ENCODE measurements at places on chromosomes 16 and 17. TPM values are rescaled to one million over a fixed set of nuclear protein-coding genes. Genes with fewer than 3 reads are reported as not detected.

PSME3 gene
- total RNA-seq, result 175 TPM

HAP1 gene
- total RNA-seq, result 1.6 TPM

FOXL1 gene
- total RNA-seq, result 0.09 TPM

- H3K4me3 ChIP-seq, result no peak overlapping the region
- H3K27me3 ChIP-seq, result no peaks in the 10 kb centered on the region
Measured at GRCh38 chr17:42407289-42407836, 15.7 kb downstream of the CAVIN1 start.

GRCh38 chr17:59355030-59355701 is 23.7 kb downstream of the YPEL2 start:
- no peaks in the 10 kb centered on the region for H3K27me3 ChIP-seq
- peaks cover 56% of the 10 kb centered on the region for H3K4me1 ChIP-seq
- H3K27ac ChIP-seq, result peak overlapping the region; percentile 17
- DNase-seq, result no peak
- H3K4me3 ChIP-seq, result peak overlapping the region; percentile 11

DNA sequence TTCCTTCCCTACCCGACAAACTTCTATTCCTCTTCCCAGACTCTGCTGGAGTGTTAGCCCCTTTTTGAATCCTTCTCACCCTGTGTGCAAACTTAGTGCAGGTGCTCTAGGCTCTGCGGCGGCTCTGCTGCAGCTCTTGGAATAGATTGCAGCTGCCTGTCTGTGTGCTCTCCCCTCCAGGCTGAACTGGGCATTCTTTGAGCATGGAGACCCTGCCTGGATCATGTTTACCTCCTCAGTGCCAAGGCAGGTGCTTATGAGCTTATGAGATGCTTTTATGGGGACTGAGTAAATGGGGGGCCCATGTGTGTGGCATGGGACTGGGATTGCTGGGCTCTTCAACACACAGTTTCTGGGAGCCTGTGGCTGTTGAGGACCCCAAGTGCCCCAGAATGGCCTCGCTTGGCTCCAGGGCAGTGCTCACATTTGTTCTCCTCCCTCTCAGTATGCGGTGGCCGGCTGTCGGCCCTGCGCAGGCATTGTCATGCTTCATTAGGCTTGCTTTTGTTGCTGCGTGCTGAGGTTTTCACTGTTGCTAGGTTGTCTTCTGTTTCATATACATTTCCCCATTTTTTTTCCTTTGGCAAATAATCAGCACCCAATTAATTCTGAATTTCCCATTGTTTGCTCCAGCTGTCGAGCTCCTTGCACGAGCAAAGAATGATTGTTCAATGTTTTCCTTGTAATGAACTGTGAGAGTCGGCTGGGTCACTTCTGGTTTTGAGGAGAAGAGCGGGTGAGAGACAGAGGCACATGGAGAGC is 185.5 kb upstream of the NLRP1 start:
- H3K4me1 ChIP-seq, result no peaks in the 10 kb centered on the region
- peaks cover 24% of the 10 kb centered on the region for H3K27me3 ChIP-seq
- H3K36me3 ChIP-seq, result no peaks in the 10 kb centered on the region
- peak; percentile 34 for DNase-seq

DNA sequence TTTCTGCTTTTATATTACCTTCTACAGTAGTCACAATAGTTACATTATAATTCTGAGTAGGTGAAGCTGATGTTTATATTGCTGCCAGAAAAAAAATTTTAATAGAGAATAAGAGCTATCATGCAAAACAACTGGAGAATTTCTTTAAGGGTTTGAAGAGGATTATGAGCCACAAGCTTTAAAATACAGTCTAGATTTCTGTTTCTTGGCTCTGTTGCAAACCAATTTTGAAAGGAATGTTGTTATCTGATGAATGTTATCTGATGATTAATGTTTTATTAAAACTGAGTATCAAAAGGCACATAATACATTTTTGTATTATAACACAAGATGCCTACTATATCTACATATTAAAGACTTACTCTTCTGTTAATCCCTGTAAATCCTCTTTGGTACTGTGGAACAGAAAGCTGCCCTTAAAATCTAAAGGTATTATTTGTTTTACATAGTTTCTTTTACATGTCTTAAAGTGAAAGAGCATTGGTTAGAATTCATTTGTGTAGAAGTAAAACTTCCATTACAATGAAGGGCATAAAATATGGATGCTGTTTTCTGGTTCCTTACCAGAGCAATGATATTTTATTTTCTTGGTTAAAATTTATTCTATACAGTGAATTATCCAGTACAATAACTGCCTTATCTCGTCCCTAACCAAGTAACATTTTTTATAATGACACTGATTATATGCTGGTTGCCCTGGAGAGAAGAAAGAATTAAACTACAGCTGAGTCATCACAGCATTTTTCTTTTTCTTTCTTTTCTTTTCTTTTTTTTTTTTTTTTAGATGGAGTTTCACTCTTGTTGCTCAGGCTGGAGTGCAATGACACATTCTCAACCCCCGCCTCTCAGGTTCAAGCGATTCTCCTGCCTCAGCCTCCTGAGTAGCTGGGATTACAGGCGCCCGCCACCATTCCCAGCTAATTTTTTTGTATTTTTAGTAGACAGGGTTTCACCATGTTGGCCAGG is 205.7 kb downstream of the TANC2 start:
- peaks cover 5% of the 10 kb centered on the region for H3K4me1 ChIP-seq
- no peak overlapping the region for H3K27ac ChIP-seq
- DNase-seq, result no peak
- H3K36me3 ChIP-seq, result peaks cover 8% of the 10 kb centered on the region
- no peaks in the 10 kb centered on the region for H3K27me3 ChIP-seq

- H3K4me1 ChIP-seq, result peaks cover 12% of the 10 kb centered on the region
- no peaks in the 10 kb centered on the region for H3K27me3 ChIP-seq
- H3K27ac ChIP-seq, result no peak overlapping the region
- DNase-seq, result peak; percentile 55
Measured at GRCh38 chr17:46212634-46213435, 19.6 kb upstream of the KANSL1 start.

GRCh38 chr17:30429155-30429554 is 48.1 kb upstream of the GOSR1 start:
- no peak for DNase-seq
- H3K27me3 ChIP-seq, result no peaks in the 10 kb centered on the region
- H3K4me1 ChIP-seq, result no peaks in the 10 kb centered on the region
- no peak overlapping the region for H3K27ac ChIP-seq

DNA sequence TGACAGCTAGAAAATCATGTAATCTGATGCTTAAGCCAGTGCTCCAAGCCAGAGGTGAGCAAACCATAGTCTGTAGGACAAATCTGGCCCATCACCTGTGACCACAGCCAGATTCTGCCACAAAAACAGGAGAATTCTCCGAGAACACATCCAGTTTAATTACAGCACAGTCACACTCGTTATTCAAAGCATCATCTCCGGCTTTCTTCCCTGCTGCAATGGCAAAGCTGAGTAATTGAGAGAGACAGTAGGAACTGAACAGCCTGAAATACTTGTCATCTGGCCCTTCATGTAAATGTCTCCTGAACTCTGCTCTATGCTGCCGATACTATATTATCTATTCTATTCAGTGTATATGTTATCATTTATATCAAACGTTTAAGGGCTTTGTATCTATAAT is 121.4 kb upstream of the FOXF1 start:
- no peak overlapping the region for H3K27ac ChIP-seq
- H3K27me3 ChIP-seq, result peaks cover 3% of the 10 kb centered on the region
- H3K4me1 ChIP-seq, result peaks cover 7% of the 10 kb centered on the region
- DNase-seq, result no peak

DNA sequence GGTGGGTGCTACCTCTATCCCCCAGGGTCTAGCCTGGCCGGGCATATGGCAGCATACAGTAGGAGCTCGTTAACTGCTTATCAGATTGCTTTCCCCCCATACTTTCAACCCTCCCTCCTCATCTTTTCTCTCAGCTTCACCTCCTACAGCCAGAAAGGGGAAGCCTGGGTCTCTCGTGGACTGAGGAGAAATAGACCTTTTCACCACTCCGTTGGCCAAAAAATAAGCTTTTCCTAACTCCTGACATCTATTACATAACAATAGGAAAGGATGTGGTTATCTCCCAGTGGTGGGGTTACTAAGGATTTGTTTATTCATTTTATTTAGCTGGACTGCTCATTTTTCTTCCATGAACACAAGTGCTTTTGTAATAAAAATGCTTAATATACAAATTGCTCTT is 9.0 kb upstream of the CXCL16 start:
- peaks cover 8% of the 10 kb centered on the region for H3K4me1 ChIP-seq
- H3K27ac ChIP-seq, result no peak overlapping the region
- DNase-seq, result no peak
- H3K36me3 ChIP-seq, result no peaks in the 10 kb centered on the region
- no peak overlapping the region for H3K4me3 ChIP-seq

DNA sequence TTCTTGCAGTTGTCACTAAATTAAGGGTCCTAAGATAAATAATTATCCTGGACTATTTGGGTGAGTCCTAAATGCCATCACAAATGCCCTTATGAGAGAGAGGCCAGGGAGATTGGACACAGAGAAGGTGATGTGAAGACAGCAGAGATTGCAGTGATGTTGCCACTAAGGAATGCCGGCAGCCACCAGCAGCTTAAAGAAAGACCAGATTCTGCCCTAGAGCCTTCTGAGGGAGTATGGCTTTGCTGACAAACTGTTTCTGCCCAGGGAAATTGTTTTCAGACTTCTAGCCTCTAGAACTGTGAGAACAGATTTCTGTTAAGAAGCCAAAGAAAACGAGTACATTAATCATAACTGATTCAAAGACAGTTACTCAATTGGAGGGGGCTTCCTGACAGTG is 10.0 kb upstream of the ZNF23 start:
- no peak overlapping the region for H3K27ac ChIP-seq
- DNase-seq, result no peak
- no peak overlapping the region for H3K4me3 ChIP-seq
- H3K27me3 ChIP-seq, result no peaks in the 10 kb centered on the region
- no peaks in the 10 kb centered on the region for H3K36me3 ChIP-seq
- no peaks in the 10 kb centered on the region for H3K4me1 ChIP-seq

DNA sequence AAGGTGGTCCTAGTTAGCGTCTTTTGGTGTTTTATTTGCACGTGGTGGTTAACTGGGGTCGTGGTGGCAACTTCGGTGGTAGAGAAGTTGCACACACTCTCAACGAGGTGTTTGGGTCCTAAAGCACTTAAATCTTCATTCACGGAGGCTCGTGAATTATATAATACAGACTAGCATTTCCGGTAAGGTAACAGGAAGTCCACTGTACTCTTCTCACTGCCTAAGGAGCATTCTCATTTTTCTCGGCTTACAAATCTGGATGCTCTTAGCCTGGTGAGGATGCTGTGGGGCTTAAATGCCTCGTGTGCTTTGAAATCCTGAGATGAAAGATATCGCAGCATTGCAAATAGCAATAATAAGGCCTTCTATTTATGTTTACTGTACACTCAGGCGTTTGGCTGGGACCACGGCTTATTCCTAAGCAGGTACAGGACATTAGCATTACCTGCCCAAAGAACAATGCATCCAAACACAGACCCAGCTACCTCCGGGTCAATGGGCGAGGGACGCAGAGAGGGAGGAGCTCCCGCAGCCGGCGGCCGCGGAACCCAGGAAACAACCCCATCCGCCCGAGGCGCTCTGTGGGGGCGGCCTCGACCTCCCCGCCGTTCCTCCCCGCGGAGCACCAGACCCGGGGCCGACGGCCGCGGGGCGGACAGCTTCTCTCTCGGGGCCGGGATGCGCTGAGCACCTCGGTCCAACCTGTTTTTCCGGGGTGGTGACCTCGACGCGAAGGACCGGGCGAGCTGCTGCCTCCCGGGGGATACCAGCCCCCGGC is 856 bp downstream of the DNAJA2 start:
- no peaks in the 10 kb centered on the region for H3K27me3 ChIP-seq
- H3K27ac ChIP-seq, result peak overlapping the region; percentile 94
- H3K36me3 ChIP-seq, result peaks cover 4% of the 10 kb centered on the region

GRCh38 chr16:31110106-31111034 is 2.2 kb downstream of the BCKDK start:
- no peaks in the 10 kb centered on the region for H3K27me3 ChIP-seq
- peaks cover 3% of the 10 kb centered on the region for H3K36me3 ChIP-seq
- peaks cover 16% of the 10 kb centered on the region for H3K4me1 ChIP-seq
- peak overlapping the region; percentile 87 for H3K4me3 ChIP-seq

- H3K36me3 ChIP-seq, result no peaks in the 10 kb centered on the region
- peaks cover 8% of the 10 kb centered on the region for H3K4me1 ChIP-seq
- no peaks in the 10 kb centered on the region for H3K27me3 ChIP-seq
Measured at GRCh38 chr17:45341533-45342158, 24.8 kb upstream of the MAP3K14 start.

GRCh38 chr17:16155536-16155935 is 59.8 kb downstream of the NCOR1 start:
- DNase-seq, result no peak
- no peak overlapping the region for H3K4me3 ChIP-seq
- H3K36me3 ChIP-seq, result peaks cover 30% of the 10 kb centered on the region
- H3K4me1 ChIP-seq, result peaks cover 5% of the 10 kb centered on the region
- no peaks in the 10 kb centered on the region for H3K27me3 ChIP-seq
